Stimulated activated CD8-positive, alpha-beta memory T cell treated with anti-CD3 and anti-CD28 coated beads, Interleukin-4, amount 100 ng/mL, for 4 hours (primary cell): ENCODE measurements at places on chromosomes 2 and 18.

GRCh38 chr2:96809951-96810782 lies 5.9 kb upstream of the CNNM3 start:
- DNase-seq, result no peak

DNA sequence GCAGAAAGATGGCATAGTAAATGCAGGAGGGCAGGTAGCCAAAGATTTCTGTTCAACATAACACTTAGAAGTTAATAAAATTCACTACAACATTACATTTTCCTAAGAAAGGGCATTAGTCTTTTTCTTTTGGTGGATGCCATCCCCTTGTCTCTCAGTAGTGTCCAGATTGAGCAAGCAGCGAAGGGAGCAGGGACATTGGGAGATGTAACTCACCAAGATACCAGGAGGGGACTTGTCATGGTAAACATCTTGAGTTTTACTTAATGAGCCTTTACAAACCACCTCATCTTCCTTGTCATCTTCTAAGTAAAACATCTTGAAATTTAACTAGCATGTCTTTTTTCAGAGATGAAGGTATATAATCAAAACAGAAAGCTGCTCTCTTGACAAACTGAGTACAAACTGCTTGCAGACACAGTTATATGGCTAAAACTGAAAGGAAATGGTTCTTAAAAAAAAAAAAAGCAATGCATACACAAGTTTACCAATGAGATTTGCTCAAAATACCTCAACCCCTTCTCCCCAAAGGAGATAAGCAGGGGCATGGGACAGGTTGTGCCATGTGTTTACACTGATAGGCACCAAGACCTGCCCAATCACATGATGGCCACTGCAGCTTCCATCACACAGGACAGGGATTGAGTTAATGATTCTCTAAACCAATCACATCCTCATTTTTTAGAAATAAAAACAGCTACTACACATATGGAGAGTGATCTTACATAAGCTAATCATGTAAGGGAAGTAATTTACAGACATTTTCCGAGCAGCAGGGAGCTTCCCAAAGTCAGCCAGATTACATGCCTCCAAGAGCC lies 30.3 kb downstream of the LPIN2 start:
- no peak for DNase-seq

DNA sequence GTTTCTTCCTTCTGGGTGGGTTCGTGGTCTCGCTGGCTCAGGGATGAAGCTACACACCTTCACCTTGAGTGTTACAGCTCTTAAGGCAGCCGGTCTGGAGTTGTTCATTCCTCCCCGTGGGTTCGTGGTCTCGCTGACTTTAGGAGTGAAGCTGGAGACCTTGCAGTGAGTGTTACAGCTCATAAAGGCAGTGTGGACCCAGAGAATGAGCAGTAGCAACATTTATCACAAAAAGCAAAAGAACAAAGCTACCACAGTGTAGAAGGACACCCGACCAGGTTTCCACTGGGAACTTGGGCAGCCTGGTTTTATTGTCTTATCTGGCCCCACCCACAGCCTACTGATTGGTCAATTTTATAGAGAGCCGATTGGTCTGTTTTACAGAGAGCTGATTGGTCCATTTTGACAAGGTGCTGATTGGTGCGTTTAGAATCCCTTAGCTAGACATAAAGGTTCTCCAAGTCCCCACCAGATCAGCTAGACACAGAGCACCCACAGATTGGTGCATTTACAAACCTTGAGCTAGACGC lies 20.1 kb upstream of the ROCK1 start:
- no peak for DNase-seq

- DNase-seq, result no peak
These were observed 48.7 kb downstream of the CAVIN2 start for GRCh38 chr2:191797942-191798876.

DNA sequence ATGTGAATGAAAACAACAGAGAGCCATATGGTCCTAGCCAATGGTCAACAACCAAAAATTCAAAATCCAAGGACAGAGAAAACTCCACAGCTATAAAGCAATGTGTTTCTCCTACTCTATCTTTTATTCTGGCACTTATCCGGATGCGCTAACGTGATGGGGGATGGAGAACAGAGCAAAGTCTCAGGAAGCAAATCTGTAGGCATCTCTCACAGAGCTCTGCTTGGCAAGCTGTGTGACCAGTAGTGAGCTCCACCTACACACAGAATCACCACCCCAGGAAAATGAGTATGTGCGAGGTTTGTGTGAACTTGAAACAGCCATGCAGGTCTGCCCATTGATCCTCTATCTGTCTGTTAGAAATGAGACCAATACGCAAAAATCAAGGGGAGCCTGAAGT lies 584.3 kb downstream of the BCL11A start:
- no peak for DNase-seq

GRCh38 chr2:195649629-195650190 lies 7.3 kb upstream of the SLC39A10 start:
- DNase-seq, result no peak

- DNase-seq, result no peak
These were observed 52.0 kb downstream of the GATA6 start for GRCh38 chr18:22221350-22221749.

DNA sequence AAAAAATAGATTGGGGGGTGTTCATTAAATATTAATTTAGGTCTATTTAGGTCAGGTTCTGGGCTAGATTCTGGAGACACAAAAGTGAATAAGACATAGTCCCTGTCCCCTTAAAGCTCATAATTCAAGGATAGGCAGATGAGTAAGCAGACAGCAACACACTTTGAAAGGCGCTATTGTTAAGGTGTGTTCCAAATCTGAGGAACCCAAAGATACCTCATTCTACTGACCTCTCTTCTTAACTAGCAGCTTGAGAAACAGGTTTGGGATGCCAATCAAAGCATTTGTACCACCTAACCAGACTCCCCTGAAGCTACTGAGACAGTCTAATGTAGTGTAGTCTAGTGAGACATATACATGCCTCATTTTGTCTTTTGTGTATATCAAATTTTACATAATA lies 34.8 kb downstream of the SEMA4F start:
- no peak for DNase-seq

DNA sequence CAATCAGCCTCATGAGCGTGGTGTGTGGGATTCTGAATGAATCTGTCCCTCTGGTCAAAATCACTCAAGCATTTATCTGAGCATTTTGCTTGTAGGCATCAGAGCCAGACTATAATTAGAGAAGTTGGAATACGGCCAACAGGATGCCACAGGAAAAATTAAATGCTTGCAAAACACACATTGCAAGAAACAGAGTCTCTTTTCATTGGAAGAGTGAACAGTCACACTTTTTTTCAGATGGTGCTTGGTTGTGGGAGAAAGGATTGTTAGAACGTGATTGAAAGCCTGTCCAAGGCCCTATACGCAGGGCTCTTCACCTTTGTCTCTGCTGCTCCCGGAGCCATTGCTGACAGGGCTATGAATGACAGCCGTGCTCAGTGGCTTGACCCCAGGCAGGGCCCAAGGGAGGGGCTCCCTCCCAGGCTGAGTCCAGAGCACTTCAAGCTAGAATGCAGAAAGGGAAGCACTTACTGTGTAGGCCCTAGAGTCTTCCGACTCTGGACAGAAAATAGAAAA lies 59.8 kb downstream of the SNTG2 start:
- no peak for DNase-seq

- DNase-seq, result no peak
These were observed 9.2 kb downstream of the PTMA start for GRCh38 chr2:231717281-231718171.

DNA sequence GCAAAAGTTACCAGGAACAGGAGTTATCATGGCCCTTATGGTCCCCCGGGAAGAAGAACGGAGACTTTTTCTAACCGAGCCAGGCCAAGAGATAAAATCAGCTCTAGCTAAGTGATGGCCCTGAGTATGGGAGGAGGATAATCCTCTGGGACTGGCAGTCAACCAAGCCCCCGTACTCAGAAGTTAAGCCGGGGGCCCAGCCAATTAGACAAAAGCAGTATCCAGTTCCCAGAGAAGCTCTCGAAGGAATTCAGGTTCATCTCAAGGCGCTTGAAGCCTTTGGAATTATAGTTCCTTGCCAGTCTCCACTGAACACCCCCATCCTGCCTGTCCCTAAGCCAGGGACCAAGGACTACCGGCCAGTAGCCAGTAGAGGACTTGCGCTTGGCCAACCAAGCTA lies 365.3 kb upstream of the TCF4 start:
- DNase-seq, result no peak

DNA sequence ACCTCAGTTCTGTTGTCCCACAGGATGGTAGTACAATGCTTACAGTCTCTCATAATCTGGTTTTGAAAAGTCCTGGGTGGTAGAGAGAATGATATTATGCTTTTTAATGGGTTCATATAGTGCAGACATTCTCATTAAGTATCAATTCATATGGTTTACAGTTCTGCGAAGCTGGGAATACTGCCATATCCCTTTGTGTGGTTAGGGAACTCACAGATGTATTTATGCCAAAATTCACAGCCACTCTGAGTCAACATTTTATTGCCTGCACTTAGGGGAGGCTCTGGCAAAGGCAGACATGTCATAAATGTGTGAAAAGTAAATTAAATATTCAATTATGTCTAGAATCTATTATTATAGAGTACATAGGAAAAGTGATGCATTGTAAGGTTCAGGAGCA lies 808.2 kb downstream of the SUCLG1 start:
- no peak for DNase-seq

- DNase-seq, result no peak
These were observed 20.5 kb downstream of the ANKRD62 start for GRCh38 chr18:12113999-12114646.

- DNase-seq, result no peak
These were observed 7.9 kb downstream of the MTERF4 start for GRCh38 chr2:241094172-241094571.

DNA sequence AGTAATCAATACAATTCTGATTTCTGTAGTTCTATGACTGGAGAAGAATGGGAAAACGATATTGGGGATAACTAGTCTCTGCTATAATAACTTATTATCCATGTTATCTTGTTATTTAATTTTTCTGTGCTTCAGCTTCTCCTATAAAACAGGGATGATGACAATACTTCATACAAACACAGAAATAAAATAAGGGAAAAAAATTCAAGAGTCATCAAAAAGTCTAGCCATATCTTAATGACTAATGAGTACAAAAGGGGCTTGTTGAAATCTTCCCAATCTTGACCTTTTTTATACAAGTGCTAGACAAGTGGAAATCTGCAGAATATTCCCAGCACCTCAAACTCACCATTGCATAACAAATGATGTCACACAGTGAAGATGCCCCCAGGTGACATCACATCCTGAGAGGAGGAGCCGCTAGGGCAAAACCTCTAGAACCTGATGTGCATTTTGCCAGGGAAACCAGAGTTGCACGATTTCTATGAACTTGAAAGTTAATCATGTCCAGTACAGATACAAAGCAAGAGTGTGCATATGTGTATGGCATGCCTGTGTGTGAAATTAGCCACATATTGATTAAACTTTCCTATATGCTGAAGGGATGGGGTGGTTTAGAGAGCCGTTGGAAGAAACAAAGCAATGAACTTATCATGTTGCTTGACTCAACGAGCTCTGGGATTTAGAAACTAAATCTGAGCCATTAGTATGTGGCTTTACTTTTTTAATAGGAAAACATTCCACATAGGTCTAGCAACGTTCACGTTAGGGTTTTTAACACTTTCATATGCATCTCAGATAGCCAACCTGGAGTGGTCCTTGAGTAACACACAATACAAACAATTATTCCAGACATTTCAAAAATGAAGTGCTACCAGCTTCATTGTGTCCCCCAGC lies 278.9 kb downstream of the SLC4A3 start:
- no peak for DNase-seq

- no peak for DNase-seq
These were observed 9.1 kb upstream of the COL3A1 start for GRCh38 chr2:188964976-188965546.

DNA sequence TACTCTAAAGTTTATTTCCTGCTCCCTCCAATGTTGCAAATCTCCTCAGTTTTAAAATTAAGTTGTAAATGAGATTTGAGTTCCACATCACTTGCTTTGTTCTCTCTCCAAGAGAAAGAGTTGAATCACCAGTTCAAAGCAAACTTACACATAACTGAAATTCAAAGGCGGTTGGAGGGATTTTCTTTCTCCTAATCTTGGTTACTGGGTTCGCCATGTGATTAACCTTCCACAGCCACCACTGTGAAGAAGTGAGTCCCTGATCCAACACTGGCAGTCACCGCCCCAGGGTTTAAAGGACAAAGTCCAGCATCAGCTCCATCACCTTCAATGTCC lies 247.1 kb downstream of the MYCN start:
- no peak for DNase-seq

DNA sequence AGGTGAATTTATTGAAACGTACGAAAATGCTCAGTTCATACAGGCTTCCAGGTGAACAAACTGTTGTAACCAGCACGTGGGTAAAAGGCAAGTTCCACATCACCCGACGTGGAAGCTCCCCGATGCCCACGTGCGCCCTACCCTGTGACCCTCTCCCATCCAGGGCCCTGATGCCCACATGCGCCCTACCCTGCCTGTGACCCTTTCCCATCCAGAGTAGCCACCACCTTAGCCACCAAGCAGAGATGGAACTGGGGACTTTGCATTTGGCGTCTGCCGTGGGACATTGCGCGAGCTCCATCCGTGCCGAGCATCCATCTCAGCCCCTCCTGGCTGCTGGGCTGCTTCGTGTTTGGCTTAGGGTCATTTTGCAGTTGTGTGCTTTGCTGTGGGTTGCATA lies 37.5 kb downstream of the ANO7 start:
- DNase-seq, result no peak

- DNase-seq, result no peak
These were observed 1.6 kb upstream of the RHOB start for GRCh38 chr2:20444993-20445910.

DNA sequence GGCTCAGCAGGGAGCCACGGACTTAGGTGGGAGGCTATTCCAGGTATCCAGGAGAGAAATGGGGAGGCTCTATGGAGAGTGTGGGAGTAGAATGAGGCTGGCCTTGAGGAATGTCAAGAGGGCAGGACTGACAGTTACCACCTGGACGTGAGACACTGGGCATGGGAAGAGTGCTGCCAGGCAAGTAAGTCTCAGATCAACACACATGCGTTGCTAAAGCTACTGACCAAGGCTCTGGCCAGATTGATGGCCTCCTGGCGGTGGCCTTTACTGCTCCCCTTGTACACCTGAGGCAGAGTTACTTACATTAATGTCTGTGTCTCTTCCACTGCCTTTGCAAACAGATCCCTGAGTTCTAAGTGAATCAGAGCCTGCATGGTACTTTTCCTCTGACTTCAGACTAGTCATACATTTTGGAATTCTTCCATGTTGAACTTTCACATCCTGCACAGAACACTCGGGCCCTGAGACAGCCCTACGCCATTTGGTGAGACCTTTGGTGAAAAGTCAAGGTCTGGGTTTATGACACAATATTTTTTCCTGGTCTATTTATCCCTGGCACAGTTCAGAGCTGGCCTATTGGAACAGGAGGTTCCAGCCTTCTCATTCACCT lies 398.8 kb upstream of the TRIB2 start:
- DNase-seq, result no peak

DNA sequence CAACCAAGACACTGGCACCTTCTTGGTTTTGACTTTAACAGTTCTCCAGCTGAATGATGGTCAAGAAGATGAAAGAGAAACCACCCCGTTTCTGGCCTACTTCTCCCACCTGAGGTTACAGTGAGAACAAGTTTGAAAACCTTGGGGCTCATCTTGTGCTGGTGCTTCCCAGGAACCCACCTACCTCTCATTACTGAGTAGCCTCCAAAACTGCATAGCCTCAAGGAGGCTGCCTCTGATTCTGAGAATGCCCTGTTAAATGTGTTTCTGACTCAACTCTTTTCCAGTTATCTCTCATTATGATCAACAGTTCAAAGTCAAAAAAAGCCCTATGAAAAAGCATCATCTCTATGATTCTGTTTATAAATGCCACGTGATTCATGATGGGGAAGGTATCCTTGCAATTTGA lies 121.9 kb downstream of the CACNB4 start:
- DNase-seq, result no peak
